ENCODE measurements at places on chromosomes 1 and 21.

GRCh38 chr1:32896451-32896850 is 4.7 kb downstream of the TMEM54 start:
- no peak for DNase-seq

- peak; percentile 8 for DNase-seq
These were observed 12.9 kb downstream of the PIGM start for GRCh38 chr1:160018900-160019299.

- peak; percentile 76 for DNase-seq
These were observed 185.8 kb downstream of the MRPL39 start for GRCh38 chr21:25421321-25422028.

GRCh38 chr1:155009221-155009711 is 6.7 kb downstream of the ZBTB7B start:
- DNase-seq: no peak

DNA sequence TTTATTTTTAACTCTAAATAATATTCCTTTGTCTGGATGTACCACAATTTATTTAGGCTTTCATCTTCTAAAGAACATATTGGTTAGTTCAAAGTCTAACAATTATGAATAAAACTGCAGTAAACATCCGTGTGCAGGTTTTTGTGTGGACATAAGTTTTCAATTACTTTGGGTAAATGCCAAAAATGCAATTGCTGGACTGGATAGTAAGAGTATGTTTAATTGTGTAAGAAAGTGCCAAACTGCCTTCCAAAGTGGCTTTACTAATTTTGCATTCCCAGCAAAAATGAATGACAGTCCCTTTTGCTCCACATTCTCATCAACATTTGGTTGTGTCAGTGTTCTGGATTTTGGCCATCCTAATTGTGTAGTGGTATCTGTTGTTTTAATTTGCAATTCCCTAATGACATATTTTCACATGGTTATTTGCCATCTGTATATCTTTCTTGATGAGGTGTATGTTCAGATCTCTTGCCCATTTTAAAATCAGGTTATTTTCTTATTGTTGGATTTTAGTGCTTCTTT is 113.8 kb downstream of the DPYD start:
- no peak for DNase-seq

DNA sequence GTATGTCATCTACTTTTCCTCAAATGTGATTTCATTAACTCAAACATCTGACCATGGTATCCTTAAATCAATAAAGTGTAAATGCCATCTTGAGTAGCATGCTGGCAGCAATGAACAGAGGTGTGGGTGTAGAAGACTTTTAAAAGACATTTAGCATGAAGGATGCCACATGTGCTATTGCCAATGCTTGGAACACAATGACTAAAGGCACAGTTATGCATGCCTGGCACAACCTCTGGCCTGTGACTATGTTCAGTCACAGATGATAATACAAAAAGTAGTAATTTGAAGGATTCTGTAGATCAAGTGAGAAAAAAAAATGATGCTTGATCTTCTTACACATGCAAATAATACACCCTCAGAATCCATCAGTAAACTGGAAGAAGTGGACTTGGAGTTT is 938.9 kb upstream of the ADGRL4 start:
- DNase-seq: no peak

DNA sequence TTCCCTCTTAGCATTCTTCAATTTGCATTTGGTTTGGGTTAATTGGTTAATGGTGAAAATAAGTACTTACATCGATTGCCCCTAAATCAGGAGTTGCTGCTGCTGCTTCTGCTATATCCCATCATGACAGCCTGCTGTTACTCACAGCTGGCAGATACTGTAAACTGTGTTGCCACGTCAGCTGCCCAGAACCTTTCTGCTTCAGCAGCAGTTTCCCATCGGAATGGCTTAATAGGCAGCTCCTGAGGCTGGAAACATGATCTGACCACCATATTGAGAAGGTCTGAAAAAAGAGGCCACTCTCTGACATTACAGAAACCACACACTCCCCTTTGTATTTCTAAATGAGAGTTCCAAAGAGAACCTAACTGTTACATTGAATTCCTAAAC is 14.3 kb upstream of the SEC16B start:
- DNase-seq: no peak

DNA sequence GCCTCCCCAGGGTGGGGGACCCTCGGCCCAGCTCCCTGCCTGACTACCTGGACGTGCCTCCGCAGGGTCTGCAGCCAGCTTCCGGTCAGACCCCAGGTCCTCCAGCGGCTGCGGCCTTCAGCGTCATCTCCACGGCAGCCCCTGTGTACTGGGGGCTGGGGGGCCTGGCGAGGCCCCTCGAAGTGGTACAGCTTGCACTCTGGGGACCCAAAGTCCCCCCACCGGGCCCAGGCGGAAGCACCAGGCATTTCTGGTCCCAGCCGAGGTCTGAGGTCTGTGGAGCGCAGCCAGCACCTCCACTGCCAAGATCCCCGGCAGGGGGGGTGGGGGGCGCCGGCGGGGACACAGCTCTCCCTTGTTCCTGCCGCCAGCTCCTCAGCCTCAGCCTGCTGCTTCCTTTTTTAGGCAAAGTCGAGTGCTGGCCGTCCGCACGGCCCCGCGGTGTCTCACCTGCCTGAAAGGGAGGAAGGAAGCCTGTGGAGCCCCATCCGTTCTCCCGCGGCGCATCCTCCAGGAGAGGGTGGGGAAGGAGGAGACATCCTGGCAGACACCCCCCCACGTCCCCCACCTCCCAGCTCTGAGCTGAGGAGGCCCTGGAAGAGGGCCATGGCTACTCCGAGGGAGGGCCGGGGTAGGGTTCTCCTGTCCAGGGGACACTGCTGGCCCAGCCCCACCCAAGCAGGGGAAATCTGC is 1.2 kb upstream of the VWA1 start:
- DNase-seq: peak; percentile 21

Measured in activated T-cell treated with anti-CD3 and anti-CD28 coated beads, Interleukin-2, amount 50 U/mL, for 72 hours (primary cell).